ENCODE measurements at places on chromosomes 3 and 15.

GRCh38 chr15:40906991-40907802, 12.9 kb downstream of the VPS18 start:
- no peak for DNase-seq

DNA sequence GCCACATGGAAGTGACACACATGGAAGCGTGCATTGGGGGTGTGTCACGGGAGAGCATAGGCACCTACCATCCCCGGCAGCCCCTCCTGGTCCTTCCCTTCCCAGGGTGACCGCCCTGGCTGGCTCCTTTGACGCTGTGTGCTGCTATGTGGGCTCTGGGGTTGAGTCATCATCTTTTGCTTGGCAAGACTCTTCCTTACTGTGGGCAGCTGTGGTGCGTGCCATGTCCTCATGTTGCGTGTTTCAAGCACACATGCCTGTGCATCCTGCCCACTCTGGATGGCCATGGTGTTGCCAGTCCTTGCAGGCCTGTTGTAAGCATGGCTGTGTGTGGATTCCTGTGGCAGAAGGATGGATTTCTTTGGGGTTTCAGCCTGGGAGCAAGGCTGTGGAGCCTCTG, 14.0 kb downstream of the PLXNA1 start:
- DNase-seq, result peak; percentile 11

- DNase-seq, result no peak
Observed at GRCh38 chr15:31802761-31803160, 227.6 kb upstream of the CHRNA7 start.

GRCh38 chr3:72111265-72112205, 326.6 kb upstream of the PROK2 start:
- DNase-seq, result no peak

- no peak for DNase-seq
Observed at GRCh38 chr3:185605566-185605965, 19.5 kb downstream of the SENP2 start.

DNA sequence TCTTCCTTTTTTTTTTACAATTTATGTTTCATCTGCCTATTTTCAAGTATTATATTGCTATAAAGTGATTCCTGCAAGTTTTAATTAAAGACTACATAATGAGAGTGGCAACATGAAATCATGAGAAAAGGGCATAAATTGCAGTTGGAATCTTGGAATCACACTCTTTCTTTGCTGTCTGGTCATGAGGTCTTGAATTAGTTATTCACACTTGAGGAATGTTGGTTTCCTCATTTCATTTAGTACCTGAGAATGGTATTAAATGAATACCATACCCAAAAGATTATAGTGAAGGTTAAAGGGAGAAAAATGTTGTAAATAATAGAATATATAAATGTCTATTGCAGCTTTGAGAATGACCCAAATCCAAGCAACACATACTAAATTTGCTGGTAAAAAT, 25.8 kb upstream of the CNTN3 start:
- DNase-seq, result peak; percentile 45

GRCh38 chr3:114206342-114206741, 27.5 kb upstream of the DRD3 start:
- DNase-seq, result no peak

DNA sequence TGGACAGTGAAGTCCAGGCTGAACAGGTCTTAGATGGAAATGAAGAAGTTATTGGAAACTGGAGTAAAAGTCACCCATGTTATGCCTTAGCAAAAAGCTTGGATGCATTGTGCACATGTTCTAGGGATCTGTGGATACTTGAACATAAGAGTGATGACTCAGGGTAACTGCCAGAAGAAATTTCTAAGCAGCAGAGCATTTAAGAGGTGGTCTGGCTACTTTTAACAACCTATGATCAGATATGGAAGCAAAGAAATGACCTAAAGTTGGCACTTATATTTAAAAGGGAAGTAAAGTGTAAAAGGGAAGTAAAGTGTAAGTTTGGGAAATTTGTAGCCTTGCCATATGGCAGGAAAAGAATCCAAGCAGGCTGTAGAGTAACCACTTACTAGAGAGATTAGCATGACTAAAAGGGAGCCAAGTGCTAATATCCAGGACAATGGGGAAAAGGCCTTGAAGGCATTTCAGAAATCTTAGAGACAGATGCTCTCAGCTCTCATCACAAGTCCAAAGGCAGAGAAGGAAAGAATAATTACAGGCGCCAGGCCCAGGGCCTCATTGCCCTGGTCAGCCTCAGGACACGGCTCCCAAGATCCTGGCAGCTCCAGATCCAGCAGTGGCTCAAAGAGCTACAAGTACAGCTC, 73.9 kb upstream of the KCNH8 start:
- no peak for DNase-seq

- DNase-seq, result no peak
Observed at GRCh38 chr15:69587723-69588426, 135.3 kb downstream of the RPLP1 start.

DNA sequence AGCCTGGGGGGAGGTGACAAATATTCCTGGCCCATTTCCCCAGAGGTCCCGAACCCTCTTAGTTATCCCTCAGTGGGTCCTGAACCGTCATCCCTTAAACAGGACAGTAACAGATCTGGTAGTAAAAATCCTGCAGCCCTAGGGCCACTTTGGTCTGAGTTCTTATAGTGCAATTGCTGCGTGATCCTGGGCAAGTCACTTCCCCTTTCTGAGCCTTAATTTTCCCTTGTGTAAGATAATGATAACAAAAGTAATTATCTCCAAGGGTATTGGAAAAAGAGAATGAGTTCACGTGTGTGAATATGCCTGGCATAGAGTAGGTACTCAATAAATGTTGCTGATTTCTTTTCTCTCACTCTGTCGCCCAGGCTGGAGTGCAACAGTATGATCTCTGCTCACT, 2.9 kb upstream of the JAGN1 start:
- no peak for DNase-seq

- no peak for DNase-seq
Observed at GRCh38 chr3:111156517-111156916, 84.9 kb downstream of the NECTIN3 start.

DNA sequence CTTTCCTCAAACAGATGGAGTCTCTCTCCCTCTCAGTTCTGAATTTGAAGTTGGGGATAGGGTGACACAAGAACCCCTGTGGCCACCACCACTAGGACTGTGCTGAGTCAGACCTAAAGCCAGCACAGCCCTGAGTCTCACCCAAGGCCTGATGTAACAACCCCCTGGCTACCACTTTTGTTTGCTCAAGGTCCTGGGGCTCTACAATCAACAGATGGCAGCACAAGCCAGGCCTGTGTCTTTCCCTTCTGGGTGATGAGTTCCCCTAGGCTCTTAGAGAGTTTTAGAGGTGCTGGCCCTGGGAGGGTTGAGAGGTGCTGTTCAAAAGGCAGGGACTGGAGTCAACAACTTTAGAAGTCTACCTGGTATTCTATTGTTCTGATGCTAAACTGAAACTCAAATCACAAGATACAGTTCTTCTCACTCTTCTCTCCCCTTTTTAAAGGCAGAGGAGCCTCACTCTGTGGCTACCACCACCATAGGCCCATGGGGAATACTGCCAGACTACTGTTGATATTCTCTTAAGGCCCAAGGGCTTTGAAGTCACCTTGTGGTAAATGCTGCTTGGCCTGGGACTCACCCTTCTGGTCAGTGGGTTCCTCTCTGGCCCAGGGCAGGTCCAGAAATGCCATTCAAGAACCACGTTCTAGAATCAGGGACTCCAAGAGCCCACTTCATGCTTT, 6.5 kb downstream of the OR5K4 start:
- no peak for DNase-seq
